ENCODE measurements at places on chromosomes 6 and 20. TPM values are rescaled to one million over a fixed set of nuclear protein-coding genes. Genes with fewer than 3 reads are reported as not detected.

DNA sequence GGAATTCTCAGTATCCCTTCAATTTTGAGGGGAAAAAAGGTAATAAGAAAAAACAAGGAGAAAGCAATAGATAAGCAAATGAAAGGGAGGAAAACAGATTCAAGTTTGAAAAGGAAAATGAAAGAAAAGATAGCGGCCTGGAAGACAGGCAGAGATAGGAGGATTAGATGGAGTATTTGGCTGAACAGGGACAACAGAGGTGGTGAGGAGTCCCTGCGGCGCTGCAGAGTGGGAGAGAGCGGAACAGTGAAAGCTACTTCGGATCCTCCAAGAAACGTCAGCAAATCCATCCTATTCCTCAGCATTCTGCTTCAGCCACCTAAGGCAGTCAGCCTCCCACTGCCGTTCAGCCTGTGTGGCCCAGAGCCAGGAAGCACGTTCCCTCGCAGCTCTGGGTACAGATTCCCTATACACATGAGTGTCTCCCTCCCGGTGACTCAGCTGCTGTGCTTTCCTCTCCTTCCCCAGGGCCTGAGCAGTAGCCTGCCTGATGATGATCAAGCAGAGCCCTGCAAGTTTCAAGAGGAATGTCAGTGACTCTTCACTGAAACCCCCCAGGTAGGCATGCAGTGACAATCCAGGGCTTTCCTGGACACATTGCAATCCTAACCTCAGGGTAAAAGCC lies 43.4 kb upstream of the CDYL start:
- no peak overlapping the region for H3K27ac ChIP-seq
- H3K4me3 ChIP-seq: no peak overlapping the region

GRCh38 chr20:4999788-5000187 lies 1.5 kb downstream of the SLC23A2 start:
- no peak overlapping the region for H3K27ac ChIP-seq
- no peak for DNase-seq

DNA sequence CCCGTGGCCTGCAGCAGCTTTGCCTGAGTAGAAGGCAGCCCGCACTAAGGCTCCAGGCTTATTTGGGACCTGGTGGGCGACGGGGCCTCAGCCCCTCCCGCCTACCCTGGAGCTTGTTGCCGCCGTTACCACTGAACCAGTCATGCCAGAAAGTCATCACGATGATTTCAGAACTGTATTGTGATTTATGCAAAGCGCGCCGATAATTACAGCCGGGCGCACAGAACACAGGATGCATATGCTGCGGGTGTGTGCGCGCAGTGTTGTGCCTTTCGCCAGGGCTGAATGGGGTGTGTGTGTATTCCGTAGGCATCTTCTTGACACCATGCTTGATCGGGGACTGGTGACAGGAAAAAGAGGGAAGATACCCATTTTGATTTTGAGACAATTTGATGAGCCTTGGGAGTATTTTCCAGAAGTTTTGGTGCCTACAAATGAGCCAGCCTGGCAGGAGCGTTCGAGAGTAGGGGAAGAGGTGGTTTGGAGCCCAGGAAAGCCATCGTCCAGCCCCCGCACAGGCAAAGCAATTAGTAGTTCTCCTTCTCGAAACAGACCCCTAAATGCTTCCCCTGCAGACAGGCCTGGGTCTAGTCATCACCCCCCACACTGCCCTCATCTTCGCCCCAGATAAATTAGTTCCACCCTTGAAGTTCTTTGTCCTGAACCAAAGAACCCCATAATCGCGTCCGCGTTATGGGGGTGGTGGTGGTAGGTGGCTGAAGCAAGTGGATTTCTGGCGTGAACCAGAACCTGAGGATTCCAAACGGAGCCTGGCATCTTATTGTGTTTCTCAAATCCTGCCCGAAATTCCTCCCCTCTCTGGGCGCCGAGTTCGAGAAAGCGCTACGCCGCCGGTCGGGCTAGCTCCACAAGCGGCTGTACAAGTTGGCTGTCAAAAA lies 1.9 kb upstream of the NR2E1 start:
- no peak overlapping the region for H3K4me3 ChIP-seq
- H3K36me3 ChIP-seq: no peaks in the 10 kb centered on the region
- H3K27ac ChIP-seq: no peak overlapping the region
- H3K4me1 ChIP-seq: peaks cover 4% of the 10 kb centered on the region

- H3K36me3 ChIP-seq: no peaks in the 10 kb centered on the region
- no peak for DNase-seq
- H3K4me3 ChIP-seq: no peak overlapping the region
Measured at GRCh38 chr6:119331663-119332286, 17.8 kb downstream of the MAN1A1 start.

- H3K4me3 ChIP-seq: no peak overlapping the region
- peaks cover 10% of the 10 kb centered on the region for H3K36me3 ChIP-seq
- no peak for DNase-seq
Measured at GRCh38 chr6:144547409-144547808, 262.3 kb downstream of the UTRN start.

DNA sequence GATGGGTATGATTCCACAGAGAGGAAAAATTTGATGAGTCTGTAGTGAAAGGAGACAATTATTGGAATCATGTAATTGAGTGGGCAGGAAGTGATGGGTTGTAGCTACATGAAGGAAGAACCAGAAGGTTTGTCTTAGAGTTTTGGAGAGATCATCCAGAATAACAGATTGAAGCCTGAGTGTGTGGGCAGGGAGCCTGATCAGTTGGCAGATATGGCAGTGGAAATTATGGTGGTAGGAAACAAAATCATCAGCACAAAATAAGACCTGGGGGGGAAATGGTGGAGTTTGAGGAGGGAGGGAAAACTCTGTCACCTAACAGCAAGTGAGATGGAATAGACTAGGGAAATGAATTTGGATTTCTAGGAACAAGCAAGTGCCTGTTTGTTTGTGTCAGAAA lies 606.6 kb upstream of the MAP3K7 start:
- no peaks in the 10 kb centered on the region for H3K36me3 ChIP-seq
- no peak overlapping the region for H3K27ac ChIP-seq
- no peak overlapping the region for H3K4me3 ChIP-seq

GRCh38 chr6:150006961-150007464 lies 18.3 kb downstream of the RAET1L start:
- H3K27ac ChIP-seq: no peak overlapping the region
- H3K4me1 ChIP-seq: peaks cover 2% of the 10 kb centered on the region
- H3K4me3 ChIP-seq: no peak overlapping the region
- no peaks in the 10 kb centered on the region for H3K36me3 ChIP-seq
- peaks cover 24% of the 10 kb centered on the region for H3K27me3 ChIP-seq
- DNase-seq: no peak

GRCh38 chr6:8628063-8628462 lies 192.7 kb upstream of the SLC35B3 start:
- no peaks in the 10 kb centered on the region for H3K27me3 ChIP-seq
- no peaks in the 10 kb centered on the region for H3K36me3 ChIP-seq
- H3K4me1 ChIP-seq: no peaks in the 10 kb centered on the region
- no peak overlapping the region for H3K27ac ChIP-seq
- H3K4me3 ChIP-seq: no peak overlapping the region

GRCh38 chr6:109791301-109791700 lies 100.2 kb downstream of the FIG4 start:
- no peak overlapping the region for H3K4me3 ChIP-seq
- no peak overlapping the region for H3K27ac ChIP-seq
- H3K4me1 ChIP-seq: peaks cover 37% of the 10 kb centered on the region
- DNase-seq: no peak
- H3K36me3 ChIP-seq: no peaks in the 10 kb centered on the region

DNA sequence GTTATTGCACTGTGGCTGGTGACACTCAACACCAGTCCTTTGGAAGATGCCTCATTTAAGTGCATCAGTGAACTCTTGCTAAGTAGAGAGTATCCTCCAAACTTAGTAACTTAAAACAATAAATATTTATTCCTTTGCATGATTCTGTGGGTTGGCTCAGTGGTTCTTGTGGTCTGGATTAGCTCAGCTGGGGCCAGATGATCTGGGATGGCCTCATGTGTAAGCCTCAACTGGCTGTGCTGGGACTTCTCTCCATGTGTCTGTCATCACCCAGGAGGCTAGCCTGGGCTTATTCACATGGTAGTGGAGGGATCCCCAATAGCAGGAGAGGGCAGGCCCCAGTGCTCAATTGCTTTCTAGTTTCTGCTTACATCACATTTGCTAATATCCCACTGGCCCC lies 8.3 kb downstream of the LRRN4 start:
- no peak overlapping the region for H3K4me3 ChIP-seq
- peaks cover 2% of the 10 kb centered on the region for H3K36me3 ChIP-seq
- no peak for DNase-seq

- peak overlapping the region; percentile 75 for H3K27ac ChIP-seq
- no peaks in the 10 kb centered on the region for H3K27me3 ChIP-seq
- H3K4me1 ChIP-seq: peaks cover 38% of the 10 kb centered on the region
- H3K4me3 ChIP-seq: no peak overlapping the region
Measured at GRCh38 chr6:109793792-109794191, 102.7 kb downstream of the FIG4 start.

DNA sequence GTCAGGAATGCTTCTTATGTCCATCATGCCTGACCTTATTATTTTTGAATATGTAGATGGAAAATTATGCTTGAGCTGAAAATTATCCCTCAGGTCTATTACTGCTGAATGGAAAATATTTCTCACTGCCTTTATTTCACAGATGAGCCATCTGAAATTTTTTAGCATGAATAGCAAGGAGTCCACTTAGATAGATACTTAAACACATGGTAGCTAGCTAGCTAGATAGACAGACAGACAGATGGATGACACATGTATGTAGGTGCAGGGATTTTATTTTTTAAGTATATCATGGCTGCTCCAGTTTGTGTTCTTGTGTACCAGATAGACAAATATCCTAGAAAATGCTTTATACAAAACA lies 645.0 kb downstream of the MMUT start:
- H3K36me3 ChIP-seq: no peaks in the 10 kb centered on the region
- no peaks in the 10 kb centered on the region for H3K4me1 ChIP-seq
- no peaks in the 10 kb centered on the region for H3K27me3 ChIP-seq

- no peak overlapping the region for H3K27ac ChIP-seq
- no peaks in the 10 kb centered on the region for H3K36me3 ChIP-seq
- peaks cover 22% of the 10 kb centered on the region for H3K27me3 ChIP-seq
- no peak for DNase-seq
- no peaks in the 10 kb centered on the region for H3K4me1 ChIP-seq
Measured at GRCh38 chr20:1846341-1846740, 48.9 kb upstream of the SIRPA start.

DNA sequence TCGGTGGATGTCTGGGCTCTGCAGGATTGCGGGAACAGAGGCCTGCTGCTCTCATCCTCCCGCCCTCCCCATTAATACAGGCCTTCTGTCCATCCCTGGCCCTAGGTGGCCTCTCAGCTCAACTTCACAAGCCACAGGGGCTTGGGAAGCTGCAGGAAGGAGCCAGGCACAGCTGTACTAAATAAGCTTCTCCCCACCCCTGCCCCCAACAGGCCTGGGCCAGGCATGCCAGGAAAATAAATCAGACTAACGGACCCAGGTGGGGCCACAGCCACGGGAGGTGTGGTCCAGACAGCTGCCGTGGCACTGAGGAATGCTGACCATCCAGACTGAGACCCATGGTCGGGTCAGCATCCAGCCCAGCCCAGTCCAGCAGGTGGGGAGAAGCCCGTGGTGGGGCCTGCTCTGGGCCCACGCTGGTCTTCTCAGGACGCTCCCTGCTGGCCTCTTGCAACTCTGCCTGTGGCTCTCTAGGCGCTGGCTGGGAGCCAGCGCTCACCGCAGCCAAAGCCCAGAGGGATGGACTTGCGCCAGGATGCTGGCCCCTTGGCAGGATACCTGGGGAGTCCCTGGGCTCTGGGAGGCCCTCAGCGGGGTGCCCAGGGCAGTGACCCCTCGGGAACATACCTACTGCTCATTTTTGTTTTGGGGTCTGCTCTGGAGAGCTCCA lies 8.6 kb upstream of the YTHDF1 start:
- H3K4me1 ChIP-seq: no peaks in the 10 kb centered on the region
- no peak for DNase-seq
- peaks cover 5% of the 10 kb centered on the region for H3K27me3 ChIP-seq
- no peaks in the 10 kb centered on the region for H3K36me3 ChIP-seq

DNA sequence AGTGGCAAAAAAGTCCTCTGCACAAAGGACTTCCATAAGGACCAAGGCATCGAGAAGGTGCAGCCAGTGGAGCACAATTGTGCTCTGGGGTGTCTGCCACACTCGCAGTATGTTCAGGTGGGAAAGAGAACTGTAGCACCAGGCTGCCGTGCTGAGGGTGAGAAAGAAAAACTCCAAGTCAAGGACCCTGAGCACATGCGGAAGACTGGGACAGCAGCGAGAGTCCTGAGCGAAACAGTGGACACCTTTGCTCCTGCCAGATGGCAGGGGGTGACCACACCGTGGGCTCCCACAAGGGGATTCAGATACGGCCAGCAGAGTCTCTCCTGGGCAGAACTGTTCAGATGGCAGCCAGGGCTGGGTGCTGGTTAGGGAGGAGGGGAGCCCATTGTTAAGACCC lies 73.6 kb downstream of the POPDC3 start:
- no peaks in the 10 kb centered on the region for H3K36me3 ChIP-seq
- H3K4me1 ChIP-seq: no peaks in the 10 kb centered on the region
- no peak overlapping the region for H3K27ac ChIP-seq
- no peak for DNase-seq
- no peak overlapping the region for H3K4me3 ChIP-seq

Gene GMPR
- total RNA-seq: 36.3 TPM

Gene MCHR2
- total RNA-seq: not detected

Gene OPN5
- total RNA-seq: not detected

Gene TMEM170B
- total RNA-seq: 4.1 TPM

Gene POM121L2
- not detected for total RNA-seq

Measured in endothelial cell of umbilical vein (primary cell).